ENCODE measurements at places on chromosomes 2 and 18.

DNA sequence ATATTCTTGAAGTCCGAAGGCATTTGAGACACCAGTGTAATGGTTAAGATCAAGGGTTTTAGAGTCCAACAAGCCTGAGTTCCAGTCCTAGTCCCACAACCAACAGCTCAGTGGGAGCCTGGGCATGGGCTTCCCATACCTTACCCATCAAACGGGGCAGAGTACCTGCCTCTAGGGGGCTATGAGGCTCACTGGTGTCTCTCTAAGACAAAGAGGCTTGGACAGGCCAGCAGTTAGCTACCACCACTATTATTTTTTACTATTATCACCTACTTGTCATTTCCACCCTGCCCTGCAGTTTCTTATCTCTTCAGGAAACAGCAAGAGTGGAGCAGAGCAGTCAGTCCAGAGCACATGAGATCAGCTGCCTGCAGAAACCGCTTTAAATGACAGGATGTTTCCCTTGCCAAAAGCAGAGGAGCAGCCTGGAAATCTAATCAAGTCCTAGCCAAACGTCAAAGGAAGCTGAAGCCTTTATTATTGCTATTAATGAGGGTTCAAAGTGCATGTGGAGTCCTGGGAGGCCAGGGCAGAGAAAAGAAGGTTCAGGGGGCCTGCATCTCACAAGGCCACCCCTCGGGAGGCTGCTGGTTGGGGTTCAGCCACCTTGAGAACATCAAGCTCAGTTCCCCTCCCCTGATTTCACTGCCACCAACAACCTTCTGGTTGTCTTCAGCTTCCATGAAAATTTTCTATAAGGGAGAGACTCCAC is 66.6 kb downstream of the STPG4 start:
- DNase-seq: no peak

- DNase-seq: no peak
Measured at GRCh38 chr2:231132129-231132528, 7.3 kb upstream of the HTR2B start.

DNA sequence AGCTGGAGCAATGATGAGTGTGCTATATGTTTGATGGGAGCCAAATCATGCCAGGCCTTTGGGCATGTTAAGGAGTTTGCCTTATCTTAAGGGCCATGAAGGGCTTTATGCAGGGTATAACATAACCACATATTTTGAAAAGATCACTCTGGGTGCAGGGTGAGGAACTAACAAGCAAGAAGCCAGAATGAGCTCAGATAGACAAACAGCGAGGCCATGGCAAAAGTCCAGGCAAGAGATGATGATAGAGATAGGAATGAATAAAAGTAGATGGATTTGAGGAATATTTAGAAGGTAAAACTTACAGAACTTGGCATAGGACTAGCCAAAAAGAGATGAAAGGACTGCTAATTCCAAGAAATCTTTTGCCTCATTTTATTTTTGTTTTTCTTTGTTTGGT is 6.7 kb downstream of the GALNT3 start:
- no peak for DNase-seq

GRCh38 chr2:54983345-54984220 is 66.7 kb downstream of the RTN4 start:
- no peak for DNase-seq

GRCh38 chr18:44915661-44916060 is 235.0 kb downstream of the SETBP1 start:
- no peak for DNase-seq

GRCh38 chr2:140597205-140597604 is 1533.6 kb downstream of the LRP1B start:
- no peak for DNase-seq

DNA sequence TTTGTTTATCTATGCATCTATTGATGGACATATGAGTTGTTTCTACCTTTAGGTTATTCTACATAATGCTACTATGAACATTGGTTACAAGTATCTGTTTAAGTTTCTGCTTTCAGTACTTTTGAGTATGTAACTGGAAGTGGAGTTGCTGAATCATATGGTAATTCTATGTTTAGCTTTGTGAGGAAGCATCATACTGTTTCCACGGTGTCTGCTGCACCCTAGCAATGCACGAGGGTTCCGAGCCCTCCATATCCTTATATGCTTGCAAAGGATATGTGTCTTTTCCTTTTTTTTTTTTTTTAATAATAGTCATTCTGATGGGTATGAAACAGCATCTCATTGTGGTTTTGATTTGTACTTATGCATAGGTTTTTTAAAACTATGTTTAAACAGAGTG is 83.7 kb downstream of the FMNL2 start:
- DNase-seq: no peak
